ENCODE measurements at places on chromosomes 16 and 17.
A peak's percentile ranks its signal among the peaks of the same experiment; 100 is the strongest.

DNA sequence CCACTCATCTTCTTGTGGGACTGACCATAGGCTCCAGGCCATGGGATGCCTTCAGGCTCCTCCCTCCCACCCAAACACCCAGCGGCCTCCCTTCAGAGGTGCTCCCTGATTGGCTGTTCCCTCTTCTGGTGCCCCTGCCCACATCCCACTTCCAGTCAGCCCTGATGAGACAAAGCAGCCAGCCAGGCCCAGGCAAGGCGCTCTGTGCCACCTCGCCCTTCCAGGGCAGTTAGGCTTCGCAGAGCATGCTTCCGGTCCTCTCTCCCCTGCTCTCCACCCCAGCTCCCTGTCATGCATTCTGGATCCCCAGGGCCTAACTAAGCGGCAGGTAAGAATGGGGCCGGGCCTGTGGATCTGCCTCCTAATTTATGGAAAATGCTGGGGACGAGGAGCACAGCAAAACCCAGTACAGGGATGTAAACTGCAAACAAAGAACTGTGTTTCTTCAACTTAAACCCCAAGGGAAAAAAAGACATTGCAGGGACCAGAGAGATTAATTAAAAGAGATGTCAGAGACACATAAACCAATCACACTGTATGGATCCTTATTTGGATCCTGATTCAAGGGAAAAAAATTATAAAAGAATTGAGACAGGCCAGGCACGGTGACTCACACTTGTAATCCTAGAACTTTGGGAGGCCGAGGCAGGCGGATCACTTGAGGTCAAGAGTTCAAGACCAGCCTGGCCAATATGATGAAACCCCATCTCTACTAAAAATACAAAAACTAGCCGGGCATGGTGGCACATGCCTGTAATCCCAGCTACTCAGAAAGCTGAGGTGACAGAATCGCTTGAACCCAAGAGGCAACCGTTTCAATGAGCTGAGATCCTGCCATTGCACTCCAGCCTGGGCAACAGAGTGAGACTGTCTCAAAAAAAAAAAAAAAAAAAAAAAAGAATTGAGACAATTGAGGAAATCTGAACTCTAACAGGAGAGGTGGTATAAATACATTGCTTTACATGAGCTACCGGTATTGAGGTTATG is 26.0 kb downstream of the ZDHHC7 start:
- no peak for DNase-seq

- DNase-seq: no peak
Observed at GRCh38 chr17:30584810-30585209, 107.6 kb downstream of the GOSR1 start.

DNA sequence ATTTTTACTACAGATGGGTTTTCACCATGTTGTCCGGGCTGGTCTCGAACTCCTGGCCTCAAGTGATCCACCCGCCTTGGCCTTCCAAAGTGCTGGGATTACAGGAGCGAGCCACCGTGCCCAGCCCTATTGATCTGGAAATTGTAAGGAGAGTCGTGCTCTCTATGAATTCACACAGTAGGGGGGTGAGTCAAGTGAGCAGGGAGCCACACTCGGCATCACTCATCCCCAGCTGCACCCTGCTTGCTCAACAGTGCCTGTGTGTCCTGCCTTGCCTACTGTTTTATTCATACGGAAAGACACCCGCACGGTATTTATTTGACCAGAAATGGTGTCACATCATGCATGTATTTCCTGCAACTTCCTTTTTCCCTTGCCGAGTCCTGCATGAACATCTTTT is 157.2 kb upstream of the FOXF1 start:
- no peak for DNase-seq

DNA sequence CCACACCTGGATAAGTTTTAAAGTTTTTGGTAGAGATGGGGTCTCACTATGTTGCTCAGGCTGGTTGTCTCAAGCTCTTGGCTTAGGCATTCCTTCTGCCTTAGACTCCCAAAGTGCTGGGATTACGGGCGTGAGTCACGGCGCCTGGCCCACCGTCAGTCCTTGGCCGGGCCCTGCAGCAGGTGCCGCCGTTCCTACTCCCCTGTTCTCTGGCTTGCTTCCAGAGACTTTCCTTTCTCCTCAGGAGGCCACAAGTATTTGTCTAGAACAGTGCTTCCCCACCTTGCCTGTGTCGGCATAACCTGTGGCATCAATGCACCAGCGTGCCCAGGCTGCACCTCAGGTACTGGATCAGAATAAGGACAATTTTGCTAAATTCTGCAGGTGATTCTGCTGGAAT is 3.0 kb upstream of the MGAT5B start:
- no peak for DNase-seq

DNA sequence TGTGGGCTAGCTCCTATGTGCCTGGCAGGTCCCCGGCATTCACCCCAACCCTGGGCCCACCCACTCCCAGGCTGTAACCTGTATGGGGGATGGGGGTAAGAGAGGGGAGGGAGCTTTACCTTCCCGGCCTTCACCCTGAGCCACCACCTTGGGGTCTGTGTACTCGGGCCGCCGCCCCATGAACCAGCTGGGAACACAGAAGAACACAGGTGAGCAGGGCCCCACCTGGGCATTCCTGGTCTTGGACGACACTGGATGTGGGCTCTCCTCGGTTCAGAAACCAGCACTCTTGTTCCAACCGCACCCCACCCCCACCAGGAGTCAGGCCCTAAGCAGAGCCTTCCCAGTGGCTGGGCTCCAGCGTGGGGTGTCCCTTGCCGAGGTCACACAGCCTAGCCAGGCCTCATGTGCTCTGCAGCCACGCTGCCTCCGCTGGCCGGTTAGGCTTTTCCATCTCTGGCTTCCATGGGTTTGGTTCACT is 18.8 kb downstream of the B9D1 start:
- DNase-seq: no peak

DNA sequence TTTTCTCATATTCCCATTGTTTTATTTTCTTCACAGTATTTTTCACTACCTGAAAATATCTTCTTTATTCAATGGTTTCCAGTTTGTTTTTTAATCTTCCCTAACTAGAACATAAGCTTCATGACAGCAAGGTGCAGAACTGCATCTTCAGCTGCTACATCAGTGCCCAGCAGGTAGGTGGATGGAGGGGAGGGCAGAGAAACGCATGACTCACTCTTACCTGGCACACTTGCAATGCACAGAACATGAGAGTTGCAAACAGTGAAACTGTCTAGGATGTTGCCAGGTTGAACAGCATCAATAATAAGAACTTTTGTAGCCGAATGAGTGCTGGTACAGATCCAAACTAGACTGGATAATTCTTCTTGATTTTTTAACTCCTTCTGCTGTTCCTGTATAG is 127.1 kb downstream of the SPAG9 start:
- peak; percentile 11 for DNase-seq

DNA sequence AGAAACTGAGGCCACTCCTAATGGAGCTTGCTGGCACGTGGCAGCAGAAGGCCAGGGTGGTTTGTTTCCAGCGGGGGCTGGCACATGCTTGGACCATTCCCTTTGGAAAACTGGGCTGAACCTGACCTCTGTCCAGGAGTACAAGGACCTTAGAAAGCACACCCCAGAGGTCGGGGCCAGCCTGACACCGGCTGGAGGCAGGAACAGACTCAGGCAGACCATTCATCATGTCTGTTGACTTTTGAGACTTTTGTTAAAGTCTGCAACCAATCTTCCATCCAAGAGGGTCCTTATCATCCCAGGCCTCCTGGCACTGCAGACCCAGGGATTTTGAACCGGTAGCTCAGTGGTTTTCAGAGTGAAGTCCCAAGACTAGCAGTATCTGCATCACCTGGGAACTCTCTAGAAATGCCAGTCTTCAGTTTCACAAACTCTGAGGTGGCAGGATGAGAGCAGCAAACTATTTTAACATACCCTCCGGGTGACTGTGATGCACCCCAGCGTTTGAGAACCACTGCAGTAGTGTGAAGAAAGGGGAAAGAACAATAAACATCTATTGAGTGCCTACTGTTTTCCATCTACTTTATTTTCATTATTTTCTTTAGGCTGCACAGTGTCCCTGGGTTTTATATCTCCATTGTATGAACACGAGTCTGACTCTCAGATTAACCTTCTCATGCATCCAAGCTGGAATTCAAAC is 145.3 kb upstream of the PLCG2 start:
- no peak for DNase-seq

DNA sequence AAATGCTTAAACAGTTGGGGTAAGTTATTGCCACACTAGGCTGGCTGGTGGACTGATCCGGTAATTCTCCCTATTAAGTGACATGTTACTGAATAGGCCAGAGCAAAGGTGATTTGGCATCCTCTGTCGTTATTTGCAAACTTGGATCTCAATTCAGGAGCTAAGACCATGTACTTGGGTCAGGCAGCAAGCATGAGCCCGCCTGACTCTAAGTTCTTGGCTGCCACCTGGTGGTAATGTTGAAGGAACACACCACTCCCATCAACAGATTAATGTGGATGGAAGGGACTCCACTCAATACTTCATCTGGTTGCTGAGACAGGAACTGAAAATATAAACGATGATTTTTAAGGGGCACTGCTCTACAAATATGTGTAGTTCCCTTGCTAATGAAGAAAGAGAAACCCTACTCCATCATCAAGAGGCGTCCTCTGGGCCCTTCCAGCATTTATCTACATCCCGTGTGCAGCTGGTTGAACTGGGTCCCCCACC is 70.8 kb downstream of the EMP2 start:
- DNase-seq: peak; percentile 31

- no peak for DNase-seq
Observed at GRCh38 chr17:44757045-44757917, 1.5 kb upstream of the ADAM11 start.

DNA sequence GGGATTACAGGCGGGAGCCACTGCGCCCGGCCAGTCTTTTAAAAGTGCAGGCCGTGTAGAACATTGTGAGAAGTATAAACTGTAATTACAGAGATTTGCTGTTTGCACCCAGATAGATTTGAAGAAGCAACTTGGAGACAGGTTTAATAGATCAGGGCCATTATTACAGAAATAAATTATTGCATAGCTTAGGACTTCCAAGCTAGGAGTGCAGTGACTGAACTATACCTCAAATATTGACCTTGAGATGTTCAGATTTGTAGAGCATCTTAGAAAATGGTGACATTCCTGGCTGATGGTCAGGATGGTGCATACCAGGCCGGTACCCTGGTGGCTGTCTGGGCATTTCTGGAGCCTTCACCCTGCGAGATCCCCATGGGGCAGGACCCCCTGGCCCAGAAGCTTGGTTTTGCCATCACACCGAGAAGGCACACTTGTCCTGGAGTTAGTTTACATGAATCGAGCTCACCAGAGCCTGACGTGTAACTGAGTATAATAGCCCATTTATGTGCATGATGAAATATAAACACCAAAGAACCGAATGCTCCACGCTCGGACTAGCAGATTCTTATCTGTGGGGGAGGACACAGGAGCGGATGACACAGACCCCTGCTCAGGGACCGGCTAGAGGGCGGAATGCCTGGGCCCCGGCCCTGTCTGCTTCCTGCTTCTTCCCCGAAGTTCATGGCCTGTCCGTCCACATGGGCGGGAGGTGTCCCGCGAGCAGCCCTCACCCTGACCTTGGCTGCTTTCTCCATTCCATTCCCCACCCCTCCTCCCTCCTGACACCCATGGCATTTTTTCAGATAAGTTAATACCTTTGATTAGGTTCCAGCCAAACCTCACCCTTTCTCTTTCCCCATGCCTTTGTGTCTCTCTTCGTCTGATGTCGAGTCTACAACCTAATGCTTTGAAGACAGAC is 32.1 kb downstream of the CCDC40 start:
- DNase-seq: no peak

DNA sequence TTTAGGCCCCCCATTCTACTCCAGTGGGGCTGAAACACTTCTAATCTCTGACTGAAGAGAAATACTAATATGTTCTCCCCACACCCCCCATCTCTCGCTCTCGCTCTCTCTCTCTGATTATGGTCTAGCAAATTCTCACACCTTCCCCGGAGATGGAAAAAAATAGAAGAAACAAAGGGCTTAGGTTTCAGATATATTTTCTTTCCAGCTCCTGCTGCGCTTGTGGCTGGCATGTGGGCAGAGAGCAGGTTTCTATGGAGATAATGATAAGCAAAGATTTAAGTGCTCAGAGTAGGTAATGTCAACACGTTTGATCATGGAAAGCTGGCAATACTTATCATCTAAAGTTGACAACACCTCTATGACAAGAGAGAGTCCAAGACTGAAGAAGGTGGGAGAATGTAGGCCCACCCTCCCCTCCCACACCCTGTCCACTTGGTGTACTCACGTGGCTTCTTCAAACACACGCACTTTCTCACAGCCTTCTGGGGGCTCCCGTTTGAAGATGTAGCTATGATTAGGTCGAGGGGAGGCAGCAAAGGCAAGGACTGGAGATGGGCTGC is 8.0 kb upstream of the SLC35B1 start:
- no peak for DNase-seq

- DNase-seq: no peak
Observed at GRCh38 chr17:48565022-48565554, 13.1 kb downstream of the HOXB4 start.

DNA sequence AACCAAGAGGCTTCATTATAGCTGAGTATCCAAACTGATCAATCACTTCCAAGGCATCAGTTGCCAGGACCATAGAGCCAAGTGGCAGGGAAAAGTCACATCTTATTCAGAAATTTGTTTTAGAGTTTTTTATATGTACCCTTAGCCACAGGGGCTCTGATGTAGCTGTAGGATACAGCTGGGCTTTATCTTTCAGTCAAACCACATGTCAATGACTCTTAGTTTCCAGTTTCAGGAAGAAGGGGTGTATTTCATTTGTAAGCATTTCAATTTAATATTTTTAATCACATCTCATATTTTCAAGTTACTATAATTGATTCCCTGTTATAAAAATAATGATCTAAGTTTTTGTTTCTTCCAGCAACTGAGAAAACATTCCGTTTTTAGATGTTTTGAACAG is 2.9 kb upstream of the FLCN start:
- no peak for DNase-seq

- DNase-seq: no peak
Observed at GRCh38 chr16:66751053-66751302, 431 bp downstream of the DYNC1LI2 start.

Measured in occipital lobe (tissue), 3 donors.